Uterus (tissue), 4 donors: ENCODE measurements at places on chromosomes 5 and 9. TPM values are rescaled to one million over a fixed set of nuclear protein-coding genes. Genes with fewer than 3 reads are reported as not detected.
A peak's percentile ranks its signal among the peaks of the same experiment; 100 is the strongest.

GRCh38 chr9:35367451-35367850, 122.5 kb upstream of the RUSC2 start:
- H3K36me3 ChIP-seq = no peaks in the 10 kb centered on the region
- H3K4me1 ChIP-seq = no peaks in the 10 kb centered on the region
- no peak for DNase-seq

DNA sequence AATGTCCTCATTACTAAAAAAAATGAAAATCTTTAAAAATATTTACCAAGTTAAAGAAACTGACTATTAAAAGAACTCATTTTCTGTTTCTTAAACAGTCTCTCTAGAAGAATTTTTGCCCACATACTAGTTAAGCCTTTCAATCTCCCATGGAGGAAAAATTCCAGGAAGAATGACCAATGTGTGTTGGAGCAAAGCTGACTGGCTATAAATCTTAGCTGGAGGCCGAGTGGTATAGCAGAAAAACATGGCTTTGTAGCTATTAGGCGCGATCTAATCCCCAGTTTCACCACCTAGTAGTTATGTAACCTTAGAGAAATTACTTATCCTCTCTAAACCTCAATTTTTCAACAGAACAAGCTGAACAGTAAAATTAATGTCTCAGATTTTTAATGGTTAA, 135.5 kb upstream of the PRLR start:
- DNase-seq = no peak
- no peaks in the 10 kb centered on the region for H3K27me3 ChIP-seq
- H3K4me3 ChIP-seq = no peak overlapping the region

GRCh38 chr5:171924493-171925122, 81.8 kb downstream of the FBXW11 start:
- H3K27ac ChIP-seq = no peak overlapping the region
- no peaks in the 10 kb centered on the region for H3K4me1 ChIP-seq
- no peak for DNase-seq
- no peak overlapping the region for H3K4me3 ChIP-seq
- H3K27me3 ChIP-seq = no peaks in the 10 kb centered on the region
- no peaks in the 10 kb centered on the region for H3K36me3 ChIP-seq

The SLCO6A1 gene
- not detected for total RNA-seq

The PPIC gene
- 22.3 TPM for total RNA-seq

- H3K4me3 ChIP-seq = no peak overlapping the region
- DNase-seq = no peak
These were observed 174.0 kb downstream of the HMHB1 start for GRCh38 chr5:143985832-143986515.

The NR5A1 gene
- total RNA-seq = not detected

DNA sequence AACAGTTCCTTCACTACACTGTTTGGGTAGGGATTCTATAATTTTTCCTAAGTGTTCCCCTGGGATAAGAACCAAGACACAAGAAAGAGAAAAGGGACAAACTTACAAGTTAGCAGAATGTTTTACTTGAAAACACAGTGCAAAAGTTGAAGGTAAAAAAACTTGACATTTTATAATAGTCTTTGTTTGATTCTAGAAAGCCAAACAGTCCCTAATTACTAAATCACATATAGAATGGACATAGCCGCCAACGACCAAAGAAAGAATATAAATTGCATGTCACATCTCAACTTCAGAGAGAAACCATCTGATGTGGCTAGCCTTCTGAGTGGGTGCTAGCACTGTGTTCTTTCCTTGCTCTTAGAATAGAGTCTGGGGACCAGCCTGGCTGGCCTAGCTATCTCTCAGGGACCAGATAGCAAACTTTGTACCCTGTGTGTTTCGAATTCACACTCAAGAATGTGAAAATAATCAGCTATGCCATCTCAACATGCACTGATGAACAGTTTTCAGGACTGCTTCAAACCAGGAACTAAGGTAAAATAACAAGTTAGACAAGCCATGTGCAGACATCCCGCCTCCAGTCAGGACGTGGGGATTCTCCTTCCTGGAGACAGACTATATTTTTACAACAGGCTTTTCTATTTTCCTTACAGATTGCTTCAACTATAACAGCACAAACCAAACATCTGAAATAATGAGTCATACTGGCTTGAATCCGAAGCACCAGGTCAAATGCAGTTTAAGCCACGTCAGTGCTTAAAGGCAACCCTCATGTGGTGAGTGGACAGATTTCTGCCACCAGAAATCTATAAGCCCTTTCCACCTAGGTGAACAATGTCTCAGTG, 53.7 kb downstream of the LHFPL2 start:
- H3K4me1 ChIP-seq = peaks cover 7% of the 10 kb centered on the region
- H3K27ac ChIP-seq = peak overlapping the region; percentile 72
- no peak overlapping the region for H3K4me3 ChIP-seq
- no peaks in the 10 kb centered on the region for H3K36me3 ChIP-seq
- no peaks in the 10 kb centered on the region for H3K27me3 ChIP-seq
- peak; percentile 56 for DNase-seq

DNA sequence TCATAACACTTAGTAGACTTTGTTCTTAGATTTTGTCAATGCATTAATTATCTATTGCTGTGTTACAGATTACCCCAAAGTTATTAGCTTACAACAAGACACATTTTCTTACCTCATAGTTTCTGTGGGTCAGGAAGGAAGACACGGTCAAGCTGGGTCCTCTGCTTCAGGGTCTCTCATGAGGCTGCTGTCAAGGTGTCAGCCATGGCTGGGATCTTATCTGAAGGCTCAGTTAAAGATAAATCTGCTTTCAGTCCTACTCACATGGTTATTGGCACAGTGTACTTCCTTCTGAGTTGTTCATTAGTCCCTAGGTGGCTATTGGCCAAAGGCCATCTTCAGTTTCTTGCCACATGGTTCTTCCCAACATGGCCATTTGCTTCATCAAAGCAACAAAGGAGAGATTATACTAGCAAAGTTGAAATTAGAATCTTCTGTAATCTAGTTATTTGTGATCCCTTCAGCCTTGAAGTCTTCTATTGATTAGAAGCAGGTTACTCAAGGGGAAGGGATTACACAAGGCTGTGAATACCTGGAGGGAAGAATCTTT, 25.2 kb downstream of the TDRD7 start:
- H3K27me3 ChIP-seq = no peaks in the 10 kb centered on the region
- no peak overlapping the region for H3K27ac ChIP-seq
- H3K4me3 ChIP-seq = no peak overlapping the region
- no peak for DNase-seq
- H3K36me3 ChIP-seq = no peaks in the 10 kb centered on the region
- no peaks in the 10 kb centered on the region for H3K4me1 ChIP-seq

The ATG10 gene
- 4.7 TPM for total RNA-seq
